ENCODE measurements at places on chromosomes 5 and 9.

DNA sequence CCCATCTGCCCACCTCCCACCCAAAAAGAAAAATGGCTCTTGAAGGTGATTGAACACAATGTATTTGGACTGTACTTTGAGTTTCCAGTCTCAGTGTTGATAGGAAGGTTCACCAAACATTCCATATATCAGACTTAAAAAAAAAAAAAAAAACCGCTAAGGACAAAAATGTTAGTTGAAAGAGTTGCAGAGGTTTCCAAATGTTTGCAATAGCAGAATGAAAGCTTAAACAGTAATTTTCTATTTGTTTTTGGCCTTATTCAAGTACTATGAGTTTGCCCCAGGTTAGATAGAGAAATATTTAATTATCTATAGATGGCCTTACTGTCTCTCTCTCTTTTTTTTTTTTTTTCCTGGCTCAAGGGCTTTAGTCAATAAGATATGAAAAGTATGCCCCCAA, 6.1 kb downstream of the LRRTM2 start:
- DNase-seq: no peak

GRCh38 chr9:80839821-80840675, 849.3 kb downstream of the TLE1 start:
- DNase-seq: no peak

DNA sequence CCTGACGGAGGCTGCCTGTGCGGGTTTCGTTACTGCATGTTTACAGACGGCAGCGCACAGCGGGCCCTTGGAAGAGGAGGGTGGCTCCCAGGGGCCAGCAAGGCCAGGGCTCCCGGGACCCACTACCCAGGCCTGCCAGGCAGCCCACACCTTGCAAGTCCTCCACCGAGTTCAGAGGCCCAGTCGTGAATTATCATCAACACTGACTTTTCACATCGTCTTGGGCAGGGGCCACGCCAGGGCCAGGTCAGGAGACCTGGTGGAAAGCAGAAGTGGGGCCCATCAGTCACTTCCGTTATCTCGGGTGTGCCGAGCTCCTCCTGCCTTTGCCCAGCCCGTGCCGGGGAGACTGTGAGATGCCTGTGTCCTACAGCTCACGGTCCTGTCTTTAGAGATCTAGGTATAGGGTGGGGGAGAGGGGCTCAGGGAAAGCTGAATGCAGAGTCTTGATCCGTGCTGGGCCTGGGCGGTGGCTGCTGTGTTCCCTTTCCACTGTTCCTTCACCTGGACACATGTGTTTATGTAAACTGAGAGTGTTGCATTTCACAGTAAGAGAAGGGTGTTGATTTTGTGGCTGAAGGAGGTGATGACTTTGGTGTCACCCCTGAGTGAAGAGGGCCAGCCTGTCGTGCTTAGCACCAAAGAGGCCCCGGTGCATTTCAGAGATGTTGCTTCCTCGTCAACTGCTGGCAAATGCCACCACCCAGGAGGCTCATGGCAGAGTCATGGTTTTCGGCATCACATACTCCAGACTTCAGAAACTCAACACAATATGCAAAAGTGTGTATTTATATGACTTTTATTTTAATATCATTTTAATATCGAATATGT, 175.2 kb downstream of the GAPVD1 start:
- no peak for DNase-seq

DNA sequence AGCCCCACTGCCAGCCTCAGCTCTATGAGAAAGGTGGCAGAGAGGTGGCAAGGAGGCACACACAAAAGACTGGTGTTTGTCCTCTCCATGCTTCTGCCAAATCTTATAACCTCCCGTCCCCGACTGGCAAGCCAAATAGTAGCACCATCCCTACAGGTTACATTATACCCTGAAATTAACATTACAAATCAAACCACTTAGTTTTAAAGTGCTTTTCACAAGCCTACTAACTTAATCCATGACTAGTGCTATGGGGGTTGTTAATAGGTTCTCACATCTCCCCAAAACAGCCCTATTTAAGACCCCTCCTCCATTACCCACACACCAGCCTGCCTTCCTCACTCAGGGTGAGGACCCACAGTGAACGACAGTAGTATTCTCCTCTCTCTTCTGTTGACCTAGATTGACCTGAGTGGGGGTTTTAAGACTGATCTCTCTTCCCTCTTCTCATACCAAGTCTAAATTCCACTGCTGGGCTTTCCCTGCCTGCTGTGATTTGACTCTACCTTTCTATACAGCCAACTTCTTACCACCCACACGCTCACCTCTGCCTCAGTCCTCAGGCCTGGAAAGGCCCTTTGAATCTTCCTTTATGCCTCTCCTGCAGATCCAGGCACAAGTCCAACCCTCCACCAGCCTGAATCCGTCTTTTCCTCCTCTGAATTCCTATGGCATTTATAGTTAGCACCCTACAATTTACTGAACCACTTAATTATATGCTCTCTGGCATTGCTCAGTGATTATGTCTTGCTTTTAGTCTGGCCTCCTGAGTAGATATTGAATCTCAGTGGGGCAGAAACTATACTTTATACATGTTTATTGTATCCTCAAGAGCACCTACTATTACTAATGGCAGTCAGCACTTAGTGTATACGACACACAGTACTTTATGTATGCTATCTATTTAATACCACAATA, 116.1 kb downstream of the TMEM174 start:
- no peak for DNase-seq

DNA sequence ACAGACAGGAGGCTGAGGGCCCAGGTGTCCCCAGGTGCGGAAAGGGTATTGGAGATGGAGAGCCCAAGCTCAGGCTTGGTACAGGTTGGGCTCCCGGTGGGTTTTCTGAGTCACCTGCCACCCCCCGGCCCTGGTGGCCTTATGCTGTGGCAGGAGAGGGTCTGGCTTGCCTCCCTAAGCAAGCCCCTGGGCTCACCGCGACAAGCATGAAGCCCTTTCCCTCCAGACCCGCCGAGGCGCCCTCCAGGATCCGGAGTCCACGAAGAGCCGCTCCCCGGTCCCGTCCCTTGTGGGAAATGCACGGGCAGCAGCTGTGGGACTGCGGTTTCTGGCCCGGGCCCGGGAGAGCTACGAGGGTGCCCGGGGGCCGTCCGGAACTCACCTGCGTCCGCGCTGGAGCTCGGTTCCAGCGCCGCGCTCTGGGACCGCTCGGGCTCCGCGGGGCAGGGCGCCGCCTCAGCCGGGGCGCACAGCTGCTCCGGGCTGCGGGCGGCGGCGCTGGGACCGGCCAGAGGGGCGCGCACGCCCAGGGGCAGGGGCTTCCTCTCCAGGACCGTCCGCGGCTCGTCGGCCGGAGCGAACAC, 757 bp downstream of the SAPCD2 start:
- DNase-seq: no peak

- no peak for DNase-seq
These were observed 143.6 kb downstream of the BOD1 start for GRCh38 chr5:173472784-173473278.

DNA sequence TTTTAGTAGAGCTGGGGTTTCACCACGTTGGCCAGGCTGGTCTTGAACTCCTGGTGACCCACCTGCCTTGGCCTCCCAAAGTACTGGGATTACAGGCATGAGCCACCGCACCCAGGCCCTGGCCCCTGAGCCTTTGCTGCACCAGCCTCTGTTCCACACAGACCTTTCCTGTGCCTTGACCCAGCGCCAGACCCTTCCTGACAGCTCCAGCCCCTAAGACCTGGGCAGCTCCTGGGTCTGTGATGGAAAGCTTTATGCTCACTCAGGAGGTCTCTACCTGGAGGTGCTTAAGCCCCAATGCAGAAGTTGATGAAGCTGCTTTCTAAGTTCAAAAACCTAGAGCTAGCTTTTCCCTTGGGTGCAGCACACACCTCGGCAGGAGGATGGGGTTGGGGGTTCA, 58.8 kb upstream of the NEK6 start:
- no peak for DNase-seq

DNA sequence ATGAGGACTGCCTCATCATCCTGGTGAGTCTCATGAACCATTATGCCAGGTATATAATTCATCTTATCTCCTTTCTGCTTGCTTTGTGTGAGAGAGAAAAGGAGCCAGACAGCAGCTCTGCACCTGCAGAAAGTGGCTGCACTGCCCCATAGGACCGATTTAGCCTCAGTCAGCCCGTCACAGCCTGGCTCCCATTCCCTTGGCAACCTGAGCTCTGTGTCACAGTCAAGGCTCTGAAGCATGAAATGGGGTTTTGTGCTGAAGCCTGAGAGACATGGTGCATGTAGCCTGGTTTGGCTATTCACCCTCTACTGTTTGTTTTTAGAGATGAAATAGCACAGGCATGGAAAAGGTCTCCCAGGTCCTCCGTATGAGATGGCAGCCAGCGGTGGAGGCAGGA, 198.3 kb downstream of the KCTD16 start:
- no peak for DNase-seq

GRCh38 chr5:62457071-62457470, 44.5 kb downstream of the IPO11 start:
- DNase-seq: no peak

DNA sequence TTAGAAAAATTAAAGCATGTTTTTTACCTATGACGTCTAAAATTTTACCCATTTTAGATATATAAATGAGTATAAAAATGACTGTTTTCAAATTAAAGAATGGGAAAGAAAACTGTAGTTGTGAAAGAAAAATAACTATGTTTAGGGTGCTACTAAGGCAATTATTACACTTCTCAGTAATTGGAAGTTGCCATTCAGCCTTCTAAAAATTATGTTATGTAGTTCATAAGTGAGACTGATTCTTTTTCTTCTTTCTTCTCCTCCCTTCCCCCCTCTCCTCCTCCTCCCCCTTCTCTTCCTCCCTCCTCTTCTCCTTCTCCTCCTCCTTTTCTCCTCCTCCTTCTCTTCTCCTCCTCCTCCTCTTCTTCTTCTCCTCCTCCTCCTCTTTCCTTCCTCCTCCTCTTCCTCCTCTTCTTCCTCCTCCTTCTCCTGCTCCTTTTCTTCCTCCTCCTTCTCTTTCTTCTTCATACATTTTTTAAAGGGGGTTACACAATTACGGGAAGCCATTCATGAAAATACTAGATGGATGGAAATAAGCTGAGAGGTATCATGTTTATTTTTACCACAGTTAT, 223.6 kb downstream of the CETN3 start:
- DNase-seq: no peak

GRCh38 chr5:8123559-8123958, 254.6 kb downstream of the MTRR start:
- DNase-seq: no peak

DNA sequence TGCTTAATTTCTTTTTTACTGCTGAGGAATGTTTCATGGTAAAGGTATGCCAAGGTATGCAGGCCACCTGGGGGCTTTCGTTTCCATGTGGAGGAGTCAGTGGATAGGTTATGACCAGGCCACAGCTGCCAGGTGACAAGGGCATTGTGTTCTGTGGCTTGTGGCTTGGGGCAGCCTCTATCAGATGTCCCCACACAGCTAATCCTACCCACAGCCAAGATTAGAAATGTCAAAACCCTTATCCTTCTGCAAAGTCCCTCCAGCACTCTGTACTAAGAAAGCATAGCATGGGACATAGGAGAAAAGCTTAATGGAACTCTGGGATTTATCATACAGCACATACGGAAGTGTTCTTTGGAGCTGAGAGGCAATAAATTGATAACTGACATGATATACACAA, 171.2 kb upstream of the S1PR3 start:
- DNase-seq: no peak

DNA sequence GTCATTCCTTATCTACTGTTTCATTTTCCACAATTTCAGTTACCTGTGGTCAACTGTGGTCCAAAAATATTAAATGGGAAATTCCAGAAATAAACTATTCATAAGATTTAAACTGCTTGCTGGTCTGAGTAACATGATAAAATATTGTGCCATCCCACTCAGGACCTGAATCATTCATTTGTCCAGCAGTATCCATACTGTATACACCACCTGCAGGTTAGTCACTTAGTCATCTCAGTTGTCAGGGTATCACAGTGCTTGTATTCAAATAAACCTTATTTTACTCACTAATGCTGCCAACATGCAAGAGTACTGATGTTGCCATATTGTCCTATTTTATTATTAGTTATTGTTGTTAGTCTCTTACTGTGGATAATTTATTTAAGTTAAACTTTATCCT, 139.7 kb downstream of the FBXO4 start:
- no peak for DNase-seq

GRCh38 chr5:14526493-14526892, 55.1 kb upstream of the OTULINL start:
- no peak for DNase-seq

DNA sequence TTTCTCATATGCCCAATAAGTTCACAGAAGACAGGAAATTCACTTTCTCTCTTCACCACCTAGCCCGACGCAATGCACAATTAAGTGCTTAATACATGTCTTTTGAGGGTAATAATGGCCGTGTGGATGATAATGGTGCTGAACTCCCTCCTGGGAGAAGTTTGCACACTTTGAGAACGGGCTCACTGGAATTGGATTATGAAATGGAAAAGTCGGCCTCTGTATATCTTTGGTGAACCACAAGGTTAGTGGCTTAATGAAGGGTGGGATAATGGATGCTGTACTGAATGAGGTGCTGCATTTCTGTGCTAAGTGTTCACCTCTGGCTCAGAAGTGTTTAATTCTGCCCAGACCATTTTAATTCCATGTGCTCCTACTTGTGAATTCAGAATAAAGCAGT, 207.5 kb downstream of the IRX2 start:
- DNase-seq: no peak

DNA sequence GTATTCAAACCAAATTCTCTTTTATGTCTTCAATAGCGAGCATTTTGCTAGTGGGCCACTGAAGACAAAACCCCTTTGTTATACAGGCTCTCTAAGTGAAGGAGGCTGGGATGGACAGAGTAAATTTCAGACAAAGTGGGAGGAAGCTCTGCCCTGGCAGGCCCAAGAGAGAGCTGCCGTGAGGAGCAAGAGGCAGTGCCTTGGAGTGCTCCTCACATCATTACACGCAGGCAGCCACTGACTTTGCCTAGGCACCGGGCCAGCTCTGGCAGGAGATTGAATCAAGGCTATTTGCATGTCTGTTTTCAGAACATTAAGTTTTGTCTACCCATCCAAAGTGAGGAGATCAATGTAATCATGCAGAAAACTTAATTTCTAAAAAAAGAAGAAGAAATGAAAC, 167.7 kb downstream of the CCDC192 start:
- DNase-seq: no peak

GRCh38 chr5:61525512-61526206, 193.6 kb downstream of the ZSWIM6 start:
- DNase-seq: no peak

DNA sequence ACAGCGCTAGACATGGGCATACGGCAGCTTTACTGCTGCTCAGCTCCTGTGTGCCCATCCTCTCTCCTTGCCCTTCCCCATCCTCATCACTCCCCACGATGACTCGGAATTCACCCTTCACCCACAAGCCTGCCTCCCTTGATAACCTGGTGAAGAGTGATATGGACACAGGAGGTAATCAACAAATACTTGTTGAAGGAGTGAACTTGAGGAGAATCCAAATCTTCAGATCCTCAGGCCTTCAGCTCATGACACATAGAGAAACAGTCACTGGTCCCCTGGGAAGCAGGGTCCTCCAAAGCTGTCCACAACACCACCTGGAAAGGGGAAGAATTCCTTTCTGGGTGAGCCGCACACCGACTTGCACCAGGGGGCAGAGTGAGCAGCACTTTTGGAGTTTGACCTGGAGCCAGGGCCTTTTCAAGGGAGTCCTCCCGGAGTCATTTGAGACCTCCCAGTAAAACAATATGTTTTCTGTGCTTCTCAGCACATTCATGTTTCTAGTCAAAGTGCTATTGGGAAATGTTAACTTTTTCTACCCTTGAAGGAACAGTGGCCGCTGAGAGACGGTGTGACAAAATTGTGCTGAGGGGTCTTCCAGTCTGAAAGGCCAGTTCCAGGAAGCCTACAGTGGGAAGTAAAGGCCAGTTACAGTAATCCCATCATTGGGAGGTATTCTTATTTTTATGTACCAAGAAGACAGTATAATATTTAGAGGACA, 332.3 kb downstream of the CWC27 start:
- no peak for DNase-seq
